ENCODE measurements at places on chromosomes 5 and 9.

- no peak for DNase-seq
Measured at GRCh38 chr5:80071510-80072021, 36.4 kb downstream of the THBS4 start.

DNA sequence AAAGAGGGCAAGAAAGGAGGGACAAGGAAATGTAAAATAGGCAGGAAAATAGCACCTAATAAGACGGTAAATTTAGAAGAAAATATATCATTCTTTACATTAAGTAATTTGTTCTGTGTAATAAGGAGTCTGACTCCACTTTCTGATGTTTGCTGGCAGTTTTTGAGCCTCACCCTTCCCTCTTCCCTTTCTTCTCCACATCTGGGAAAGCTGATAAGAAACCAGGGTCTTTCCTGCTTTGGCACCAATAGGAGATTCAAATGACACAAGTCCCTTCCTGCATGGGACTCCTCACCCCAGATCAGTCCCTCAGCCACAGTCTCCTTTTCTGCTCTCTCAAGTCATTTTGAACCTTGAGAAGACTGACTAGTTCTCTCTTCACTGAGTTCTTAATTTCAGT is 31.2 kb upstream of the LECT2 start:
- no peak for DNase-seq

GRCh38 chr5:108636135-108636853 is 111.4 kb upstream of the FER start:
- DNase-seq = no peak

GRCh38 chr5:115683081-115683480 is 57.2 kb upstream of the TMED7 start:
- DNase-seq = no peak

DNA sequence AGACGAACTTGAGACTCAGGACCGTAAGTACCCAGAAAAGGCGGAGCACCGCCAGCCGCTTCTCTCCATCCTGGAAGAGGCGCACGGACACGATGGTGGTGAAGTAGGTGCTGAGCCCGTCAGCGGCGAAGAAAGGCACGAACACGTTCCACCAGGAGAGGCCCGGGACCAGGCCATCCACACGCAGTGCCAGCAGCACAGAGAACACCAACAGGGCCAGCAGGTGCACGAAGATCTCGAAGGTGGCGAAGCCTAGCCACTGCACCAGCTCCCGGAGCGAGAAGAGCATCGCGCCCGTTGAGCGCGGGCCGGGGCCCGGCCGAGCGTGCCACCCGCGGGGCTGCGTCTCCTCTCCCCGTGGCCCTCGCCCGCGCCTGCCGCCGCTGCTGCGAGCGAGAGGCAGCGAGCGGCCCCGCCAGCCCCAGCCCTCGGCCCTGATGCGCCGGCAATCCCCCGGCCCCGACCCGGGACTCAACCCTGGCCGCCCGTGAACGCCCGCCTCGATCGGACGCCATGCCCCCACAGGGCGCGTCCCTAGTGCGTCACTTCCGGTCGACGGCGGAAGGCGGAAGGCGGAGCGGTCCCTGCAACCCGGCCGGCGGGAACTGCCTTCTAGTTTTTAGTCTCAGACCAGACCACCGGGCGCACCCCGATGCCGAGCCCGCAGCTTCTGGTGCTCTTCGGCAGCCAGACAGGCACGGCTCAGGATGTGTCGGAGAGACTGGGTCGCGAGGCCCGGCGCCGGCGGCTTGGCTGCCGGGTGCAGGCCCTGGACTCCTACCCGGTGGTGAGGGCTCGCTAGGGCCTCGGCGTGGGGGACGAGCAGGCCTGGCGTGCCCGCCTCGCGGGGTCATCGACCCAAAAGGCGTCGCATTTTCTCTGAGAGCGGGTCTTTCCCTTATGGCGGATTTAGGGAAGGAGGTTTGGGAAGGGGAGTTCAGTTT is at the start of the genes NDOR1 and TMEM203:
TSS of gene NDOR1 (plus strand) at position 575 of the 944 bp plus-strand sequence. CDS start at position 653, 78 bp downstream.
TSS of gene TMEM203 (minus strand) at position 523 of the 944 bp plus-strand sequence. CDS start at position 289, 234 bp downstream.
- DNase-seq = peak; percentile 92

DNA sequence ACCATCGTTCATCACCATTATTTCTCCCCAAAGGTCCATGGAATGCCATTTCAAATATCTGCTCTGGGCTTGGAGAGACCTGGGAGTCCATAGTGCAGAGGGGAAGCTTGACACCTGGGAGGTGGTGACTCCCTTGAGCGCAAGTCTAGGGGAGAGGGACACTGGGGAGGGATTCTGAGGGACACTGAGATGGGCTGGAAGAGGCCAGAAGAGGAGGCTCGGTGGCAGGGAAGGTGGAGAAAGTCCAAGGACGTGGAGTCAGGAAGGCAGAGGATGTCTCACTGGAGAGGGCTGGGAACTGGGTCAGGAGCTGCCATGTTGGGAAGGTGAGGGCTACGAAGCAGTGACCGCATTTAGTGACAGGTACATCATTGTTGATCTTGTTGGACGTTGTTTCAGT is 160.3 kb upstream of the MVB12B start:
- DNase-seq = no peak

DNA sequence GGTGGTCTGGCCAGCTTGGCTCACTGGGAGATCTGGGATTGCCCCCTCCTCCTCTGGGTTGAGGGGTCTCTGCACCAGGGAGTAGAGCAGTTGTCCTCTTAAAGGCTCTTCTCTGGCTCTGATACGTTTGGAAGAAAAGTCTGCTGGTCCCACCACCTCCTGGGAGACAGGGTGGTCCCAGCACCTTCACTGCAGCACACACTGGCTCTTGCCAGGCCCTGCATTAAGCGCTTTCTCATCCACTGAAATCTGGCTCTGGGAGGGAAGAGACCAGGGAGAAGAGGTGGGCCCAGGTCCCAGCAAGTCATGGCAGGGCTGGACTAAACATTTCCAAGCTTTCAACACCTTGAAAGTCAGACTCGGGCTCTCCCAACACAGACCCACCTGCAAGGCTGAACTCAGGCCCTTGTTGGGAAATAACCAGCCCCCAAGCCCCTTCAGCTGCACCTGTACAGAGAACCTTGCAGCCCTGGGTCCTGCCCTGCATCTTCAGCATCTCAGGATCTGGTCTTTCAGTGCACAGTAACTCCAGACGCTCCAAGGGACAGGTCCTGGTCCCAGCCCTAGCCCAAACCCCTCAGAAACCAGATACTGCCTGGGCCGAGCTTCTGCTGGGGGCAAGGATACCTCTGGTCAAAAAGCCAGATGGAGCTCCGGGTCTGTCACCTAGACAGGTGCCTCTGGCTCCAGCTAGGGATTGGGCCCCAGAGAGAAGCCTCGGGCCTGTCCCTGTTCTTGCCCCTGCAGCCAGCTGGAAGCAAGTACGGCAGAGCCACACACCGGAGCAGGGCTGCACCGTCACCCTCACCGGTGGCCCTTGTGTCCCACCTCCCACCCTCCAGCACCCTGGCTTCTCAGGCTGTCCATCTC is 134.5 kb downstream of the DAB2IP start:
- no peak for DNase-seq

DNA sequence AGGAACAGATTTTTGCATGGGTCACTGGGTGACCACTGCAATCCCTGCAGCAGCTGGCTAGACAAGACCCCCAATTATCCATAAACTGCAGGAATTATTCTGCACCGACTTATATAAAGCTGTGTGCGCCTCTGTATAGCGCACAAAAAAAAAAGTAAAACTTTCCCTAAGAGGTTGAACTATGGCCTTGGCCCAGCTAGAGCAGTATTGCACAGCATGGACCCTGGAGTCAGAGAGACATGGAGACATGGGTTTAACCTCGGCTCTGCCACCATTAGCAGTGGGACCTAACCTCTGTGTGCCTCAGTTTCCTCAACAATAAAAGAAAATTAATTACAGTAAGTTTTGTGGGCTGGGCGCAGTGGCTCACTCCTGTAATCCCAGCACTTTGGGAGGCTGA is 17.1 kb upstream of the GRPEL2 start:
- no peak for DNase-seq

DNA sequence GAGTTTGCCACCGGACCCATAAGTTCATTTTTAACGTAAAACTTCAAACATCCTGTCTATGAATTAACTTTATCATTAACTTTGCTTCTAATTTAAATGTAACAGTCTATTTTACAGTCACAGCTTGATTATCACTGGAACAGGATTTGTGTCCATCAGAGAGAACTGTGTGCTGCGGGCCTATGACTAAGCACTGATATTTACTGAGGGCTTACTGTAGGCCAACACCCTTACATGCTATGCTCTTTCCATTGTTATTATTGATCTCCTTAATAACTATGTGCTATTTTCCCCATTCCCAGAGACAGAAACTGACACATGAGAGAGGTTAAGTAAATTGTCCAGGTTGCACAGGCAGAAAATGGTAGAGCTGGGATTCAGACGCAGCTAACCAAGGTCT is 24.0 kb upstream of the GPR151 start:
- no peak for DNase-seq

DNA sequence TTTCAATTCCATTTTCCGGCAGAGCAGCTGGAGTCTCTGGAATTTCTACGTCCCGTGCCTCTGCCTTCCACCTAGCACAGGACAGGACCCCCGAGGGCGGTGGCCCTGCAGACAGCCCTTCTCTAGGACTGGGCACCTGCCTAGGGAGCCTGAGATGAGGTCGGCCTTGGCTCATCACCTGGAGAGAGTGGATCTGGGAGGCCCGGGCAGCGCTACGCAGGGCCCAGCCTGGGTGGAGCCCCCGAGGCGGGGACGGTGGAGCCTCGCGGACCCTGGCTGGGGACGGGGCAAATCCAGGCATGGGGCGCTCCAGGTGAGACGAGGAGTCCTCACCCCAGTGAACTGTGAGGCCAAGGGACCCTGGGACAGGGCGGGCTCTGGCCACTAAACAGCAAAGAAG is 114.5 kb downstream of the MTRR start:
- DNase-seq = no peak

DNA sequence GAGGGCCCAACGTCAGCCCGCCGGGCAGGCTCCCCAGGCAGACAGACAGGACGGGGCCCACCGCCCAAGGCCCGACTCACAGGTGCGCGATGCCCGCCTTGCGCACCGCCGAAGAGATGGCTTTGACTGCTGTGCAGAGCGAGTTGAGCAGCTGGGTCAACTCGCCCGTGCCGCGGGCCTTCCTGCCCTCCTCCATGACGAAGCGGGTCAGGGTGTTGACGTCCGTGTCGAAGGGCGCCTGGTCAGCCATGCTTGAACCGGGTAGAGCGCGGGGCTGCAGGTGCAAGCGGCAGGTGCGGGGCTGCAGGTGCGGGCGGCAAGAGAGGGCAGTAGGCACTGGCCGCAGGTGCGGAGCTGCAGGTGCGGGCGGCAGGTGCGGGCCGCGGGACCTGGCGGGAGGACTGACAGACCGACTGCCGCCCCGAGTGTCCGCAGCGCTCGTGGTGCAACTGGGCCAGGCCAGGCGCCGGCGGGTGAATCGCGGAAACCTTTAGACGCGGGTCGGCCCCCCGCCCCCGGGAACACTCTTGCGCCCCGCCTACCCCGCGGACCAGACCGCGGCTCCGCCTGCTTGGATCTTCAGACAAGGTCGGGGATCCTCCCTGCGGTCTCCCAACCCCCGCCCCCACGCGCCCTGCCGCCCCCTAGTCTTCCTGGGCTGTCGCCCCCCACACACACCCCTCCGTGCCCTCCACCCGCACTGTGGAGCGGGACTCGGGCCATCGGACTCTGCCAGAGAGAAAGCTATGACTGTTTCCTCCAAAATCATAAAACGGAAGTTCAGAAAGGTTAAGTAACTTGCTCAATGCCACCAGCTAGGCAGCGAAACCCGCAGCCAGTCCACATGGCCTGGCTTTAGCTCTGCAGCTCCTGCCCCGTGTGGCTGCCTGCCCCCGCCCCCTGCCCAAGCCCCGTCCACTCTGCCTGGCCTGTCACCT is at the start of gene FBP1:
TSS of gene FBP1 (minus strand) at position 458 of the 938 bp plus-strand sequence. CDS start at position 250, 208 bp downstream.
- DNase-seq = peak; percentile 36

DNA sequence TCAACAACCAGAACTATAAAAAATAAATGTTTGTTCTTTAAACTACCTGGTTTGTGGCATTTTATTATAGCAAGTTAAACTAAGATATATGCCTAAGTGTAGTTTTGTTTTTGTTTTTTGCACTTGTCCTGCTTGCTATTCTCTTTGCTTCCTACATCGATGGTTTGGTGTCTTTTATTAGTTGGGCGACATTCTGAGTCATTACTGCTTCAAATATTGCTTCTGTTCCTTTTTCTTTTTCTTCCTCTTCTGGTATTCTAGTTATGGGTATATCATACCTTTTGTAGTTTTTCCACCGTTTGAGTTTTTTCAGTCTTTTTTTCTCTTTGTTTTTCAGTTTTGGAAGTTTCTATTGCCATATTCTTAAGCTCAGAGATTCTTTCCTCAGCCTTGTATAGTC is 86.9 kb downstream of the MACIR start:
- DNase-seq = no peak

- DNase-seq = no peak
Measured at GRCh38 chr9:34496149-34496712, 26.6 kb downstream of the ENHO start.

DNA sequence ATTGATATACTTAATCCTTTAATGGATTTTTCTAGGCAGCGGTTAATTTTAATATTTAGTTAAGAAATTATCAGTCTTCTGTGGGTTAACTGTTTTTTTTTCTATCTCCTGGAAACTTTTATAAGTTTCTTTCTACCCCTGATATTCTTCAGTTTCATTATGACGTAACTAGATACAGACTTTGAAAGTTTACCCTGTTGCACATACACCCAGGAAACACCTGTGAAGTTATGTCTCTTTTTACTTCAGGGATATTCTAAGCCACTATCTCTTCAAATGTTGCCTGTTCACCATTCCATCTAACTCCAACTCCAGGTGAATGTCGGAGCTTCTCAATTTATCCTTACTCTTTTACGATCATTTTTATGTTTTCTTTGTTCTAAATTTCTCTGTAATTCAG is 329.0 kb downstream of the ICE1 start:
- no peak for DNase-seq

- no peak for DNase-seq
Measured at GRCh38 chr5:94932259-94932658, 313.8 kb downstream of the SLF1 start.

DNA sequence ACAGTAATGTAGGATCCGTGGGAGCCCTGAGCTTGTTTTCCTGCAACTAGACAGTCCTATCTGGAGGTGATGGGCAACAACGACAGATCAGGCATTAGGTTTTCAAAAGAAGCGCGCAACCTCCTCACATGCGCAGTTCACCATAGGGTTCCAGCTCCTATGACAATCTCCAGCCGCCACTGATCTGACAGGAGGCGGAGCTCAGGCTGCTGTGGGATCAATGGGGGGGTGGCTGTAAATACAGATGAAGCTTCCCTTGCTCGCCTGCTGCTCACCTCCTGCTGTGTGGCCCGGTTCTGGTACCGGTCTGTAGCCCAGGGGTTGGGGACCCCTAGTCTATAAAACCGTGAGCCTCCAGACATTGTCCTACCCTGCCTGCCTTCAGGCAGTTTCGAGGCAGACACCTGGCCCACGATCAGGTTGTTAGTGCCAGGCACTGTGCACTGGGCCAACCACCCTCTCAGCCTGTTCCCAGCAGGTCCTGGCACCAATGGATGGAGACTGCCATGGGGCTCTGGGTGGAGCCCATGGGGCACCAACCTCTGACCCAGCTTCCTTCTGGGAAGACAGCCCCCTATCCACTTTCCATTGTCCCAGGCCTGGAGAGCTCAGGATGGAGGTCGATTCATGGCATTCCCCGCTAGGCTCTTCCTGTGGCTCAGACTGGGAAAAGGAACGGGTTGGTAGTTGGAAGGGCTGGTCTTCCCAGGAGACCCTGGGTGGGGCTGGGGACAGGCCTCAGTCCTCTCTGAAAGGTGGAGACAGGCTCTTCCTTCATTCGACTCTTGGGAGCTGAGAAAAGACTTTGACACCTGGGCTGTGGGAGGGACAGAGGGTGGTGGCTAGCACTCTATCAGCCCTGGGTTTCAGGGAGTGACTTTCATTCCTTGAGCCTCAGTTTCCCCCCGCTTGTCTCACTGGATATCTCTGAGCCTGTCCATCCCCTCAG is 1.7 kb downstream of the ENDOG start:
- no peak for DNase-seq

- DNase-seq = no peak
Measured at GRCh38 chr5:180438785-180439780, 55.1 kb upstream of the CNOT6 start.
